Activated T-cell treated with anti-CD3 and anti-CD28 coated beads, Interleukin-2, amount 50 U/mL, for 72 hours (primary cell): ENCODE measurements at places on chromosomes 6 and 20. TPM values are rescaled to one million over a fixed set of nuclear protein-coding genes. Genes with fewer than 3 reads are reported as not detected.
A peak's percentile ranks its signal among the peaks of the same experiment; 100 is the strongest.

DNA sequence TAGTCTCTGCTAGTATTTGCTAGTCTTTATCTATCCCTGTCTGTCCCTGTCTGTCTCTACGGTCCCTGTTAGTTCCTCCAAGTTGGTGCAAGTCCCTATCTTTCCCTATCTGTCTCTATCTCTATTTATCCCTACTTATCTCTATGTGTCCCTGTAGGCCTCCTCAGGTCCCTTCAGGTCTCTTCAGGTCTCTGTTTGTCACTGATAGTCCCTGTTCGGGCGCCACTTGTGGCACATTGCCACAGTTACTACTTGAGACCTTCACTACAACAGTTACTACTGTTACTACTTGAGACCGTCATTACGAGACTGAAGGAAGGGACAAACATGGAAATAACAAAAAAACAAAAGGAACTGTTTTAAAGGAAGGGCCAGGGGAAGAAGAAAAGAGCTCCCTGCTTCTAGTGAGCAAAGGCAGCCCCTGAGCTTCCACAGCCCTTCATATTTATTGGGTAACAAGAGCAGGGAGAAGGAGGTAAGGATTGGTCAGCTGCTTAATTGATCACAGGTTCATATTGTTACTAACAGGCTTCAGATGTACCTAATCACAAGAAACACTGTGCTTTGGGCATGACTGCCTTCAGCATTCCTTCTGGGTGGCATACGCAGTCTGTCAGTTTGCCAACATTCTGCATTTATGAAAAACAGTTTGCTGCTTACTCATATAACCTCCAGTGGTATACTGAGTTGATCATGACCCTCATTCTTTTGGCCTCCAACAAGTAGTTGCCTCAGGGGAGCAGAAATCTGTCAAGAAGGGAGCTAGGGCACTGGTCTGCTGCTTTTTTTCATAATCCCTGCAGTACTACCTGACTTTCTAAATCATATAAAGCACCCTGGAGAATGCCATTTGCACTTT, 8.4 kb downstream of the EPB41L2 start:
- no peak for DNase-seq

GRCh38 chr6:28696682-28697081, 171.0 kb downstream of the GPX5 start:
- no peak for DNase-seq

- no peak for DNase-seq
These were observed 64.3 kb downstream of the FNDC1 start for GRCh38 chr6:159233365-159234101.

ALDH8A1 gene
- 5.6 TPM for total RNA-seq

SNAI1 gene
- 1.3 TPM for total RNA-seq

GRCh38 chr6:29980511-29980910, 38.2 kb downstream of the HLA-A start:
- no peak for DNase-seq

NDUFAF4 gene
- total RNA-seq: 63.5 TPM

XPO5 gene
- 104 TPM for total RNA-seq

CST5 gene
- total RNA-seq: not detected

DNA sequence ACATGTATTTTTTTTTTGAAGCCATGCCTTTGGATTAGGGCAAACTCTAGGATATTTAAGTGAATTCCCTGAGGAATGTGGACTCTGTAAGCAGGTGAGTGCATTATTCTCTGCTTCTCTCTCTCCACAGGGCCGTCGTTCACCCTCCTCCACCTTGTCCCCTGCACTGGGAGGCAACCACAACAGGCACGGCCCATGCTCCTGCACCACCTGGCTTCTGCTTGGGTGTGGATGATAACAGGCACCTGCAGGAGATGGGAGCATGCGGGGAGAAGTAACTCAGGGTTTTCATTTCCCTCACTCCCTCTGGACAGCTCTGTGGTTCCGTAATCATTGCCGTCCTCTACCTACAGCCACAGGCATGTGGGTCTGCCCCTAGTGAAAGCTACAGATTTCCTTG, 43.4 kb downstream of the HLA-C start:
- DNase-seq: no peak

GTF2H4 gene
- total RNA-seq: 43.5 TPM

DNA sequence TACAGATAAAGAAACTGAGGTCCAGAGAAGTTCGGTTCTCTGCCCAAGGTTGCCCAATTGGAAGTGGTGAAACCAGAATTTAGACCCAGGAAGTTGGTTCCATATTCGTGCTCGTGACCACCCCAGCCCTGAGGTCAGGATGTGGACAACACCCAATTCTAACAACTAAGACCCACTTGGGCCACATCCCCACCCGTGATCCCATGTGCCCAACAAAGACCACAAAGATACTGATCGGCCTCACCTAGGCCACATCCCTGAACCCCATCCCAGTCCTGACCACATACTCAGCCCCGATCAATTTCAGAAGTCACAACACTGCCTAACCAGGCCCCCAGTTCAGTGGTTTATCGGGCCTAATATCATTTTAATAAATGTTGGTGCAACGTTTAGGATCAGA, 138.4 kb downstream of the PREX1 start:
- DNase-seq: no peak

VGLL2 gene
- total RNA-seq: not detected

BTN1A1 gene
- not detected for total RNA-seq

NRM gene
- total RNA-seq: 26.9 TPM

DNA sequence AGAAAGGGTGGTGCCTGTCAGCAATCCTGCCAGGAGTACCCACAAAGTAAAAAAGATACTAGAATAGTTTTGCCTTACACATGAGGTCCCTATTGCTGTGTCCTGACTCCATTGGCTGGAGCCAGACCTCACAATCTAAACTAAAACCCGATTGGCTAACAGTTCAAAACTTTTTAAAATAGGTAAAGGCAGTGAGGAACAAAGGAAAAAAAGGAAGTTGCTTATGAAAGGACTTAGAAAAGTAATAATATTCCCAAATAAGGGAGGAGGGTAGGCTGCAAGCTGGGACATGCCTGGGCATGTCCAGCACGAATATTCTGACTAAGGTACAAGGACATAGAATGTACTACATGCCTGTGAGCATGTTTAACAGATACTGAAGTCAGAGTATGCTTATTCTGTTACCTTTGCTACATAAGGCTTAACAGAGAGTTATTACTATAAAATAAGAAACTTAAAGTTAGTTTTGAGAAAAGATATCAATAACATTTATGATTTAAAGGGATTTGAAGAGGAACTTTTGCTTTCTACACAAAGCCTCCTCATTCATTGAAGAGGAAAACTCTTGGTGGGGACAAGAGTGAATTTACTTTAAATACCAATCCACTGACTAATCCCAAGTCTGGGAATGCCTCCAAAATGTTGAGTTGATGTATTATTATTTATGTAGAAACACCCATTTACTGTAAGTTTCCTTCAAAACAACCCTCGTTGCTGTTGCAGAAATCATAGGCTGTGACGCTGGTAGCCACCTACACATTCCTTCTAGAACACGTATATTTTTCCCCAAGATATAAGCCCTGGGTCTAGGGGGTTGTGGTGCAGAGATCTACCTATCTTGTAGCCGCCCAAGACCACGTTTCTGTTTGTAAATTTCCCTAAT, 8.2 kb upstream of the MTHFD1L start:
- DNase-seq: no peak

DNA sequence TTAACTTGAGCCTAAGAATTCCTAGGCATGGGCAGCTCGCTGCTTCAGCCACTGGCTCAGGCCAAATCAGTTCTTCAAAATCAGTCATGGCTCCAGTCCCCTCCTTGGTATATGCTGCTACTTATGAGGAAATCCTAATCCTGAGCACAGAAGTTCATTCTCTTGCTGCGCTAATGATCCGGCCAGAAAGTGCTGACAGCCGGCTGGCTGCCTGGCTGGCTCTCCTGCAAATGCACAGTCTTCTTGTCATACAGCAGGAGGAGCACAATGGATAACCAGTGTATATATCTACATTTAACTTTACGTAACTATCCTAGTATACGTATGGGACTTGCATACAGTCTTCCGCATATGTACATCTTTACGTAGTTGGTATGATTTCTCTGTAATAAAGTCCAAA, 500.8 kb downstream of the PRKN start:
- DNase-seq: no peak

SEMG1 gene
- not detected for total RNA-seq

DNA sequence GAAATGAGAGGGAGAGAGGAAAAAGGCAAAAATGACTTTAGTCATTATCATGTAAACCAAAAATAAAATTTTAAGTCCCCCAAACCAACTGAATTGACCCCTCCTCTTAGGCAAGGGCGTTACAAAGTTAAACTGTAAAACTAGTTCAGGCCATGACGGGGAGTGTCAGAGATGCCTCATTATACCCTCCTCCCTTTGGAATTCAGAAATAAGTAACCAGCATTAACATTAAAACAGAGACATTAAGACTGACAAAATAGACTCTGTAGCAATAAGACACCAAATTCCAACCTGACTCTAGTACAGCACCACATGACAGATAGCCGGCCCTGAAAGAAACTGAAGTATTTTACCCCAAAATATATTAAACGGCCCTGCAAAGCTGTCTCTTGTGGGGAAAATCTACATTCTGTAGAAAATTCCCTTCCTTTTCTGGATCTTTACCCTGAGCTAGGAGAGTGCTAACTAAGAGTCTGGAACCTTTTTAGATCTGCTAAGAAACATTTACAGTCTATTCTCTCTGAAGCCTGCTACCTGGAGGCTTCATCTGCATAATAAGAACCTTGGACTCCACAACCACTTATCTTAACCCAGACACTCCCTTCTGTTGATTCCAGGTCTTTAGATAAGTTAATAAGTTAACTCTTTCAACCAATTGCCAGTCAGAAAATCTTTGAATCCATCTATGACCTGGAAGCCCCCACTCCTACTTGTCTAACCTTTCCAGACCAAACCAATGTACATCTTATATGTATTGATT, 150.7 kb downstream of the PKHD1 start:
- no peak for DNase-seq

PPP1R14C gene
- 1.8 TPM for total RNA-seq

GRCh38 chr6:30836431-30836866, 47.9 kb upstream of the DDR1 start:
- no peak for DNase-seq

HLA-DMA gene
- 20.2 TPM for total RNA-seq

DNA sequence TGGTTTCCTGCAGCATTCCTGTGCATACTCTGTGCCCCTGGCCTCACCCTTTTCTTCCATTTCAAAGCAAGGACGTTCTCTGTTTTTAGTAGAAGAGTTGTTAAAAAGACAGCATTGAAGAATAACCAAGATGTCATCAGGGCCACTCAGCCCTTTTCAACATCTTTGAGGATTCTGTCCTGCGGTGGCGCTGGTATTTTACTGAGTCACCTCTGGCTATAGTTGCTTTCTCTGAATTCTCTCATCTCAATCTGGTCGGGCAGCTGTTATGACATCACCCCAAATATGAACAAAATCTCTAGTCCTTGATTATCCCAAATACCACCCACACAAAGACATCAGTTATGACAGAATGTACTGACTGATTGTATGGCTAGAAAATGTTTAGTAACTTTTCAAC, 204.2 kb downstream of the GRIK2 start:
- DNase-seq: no peak

DNA sequence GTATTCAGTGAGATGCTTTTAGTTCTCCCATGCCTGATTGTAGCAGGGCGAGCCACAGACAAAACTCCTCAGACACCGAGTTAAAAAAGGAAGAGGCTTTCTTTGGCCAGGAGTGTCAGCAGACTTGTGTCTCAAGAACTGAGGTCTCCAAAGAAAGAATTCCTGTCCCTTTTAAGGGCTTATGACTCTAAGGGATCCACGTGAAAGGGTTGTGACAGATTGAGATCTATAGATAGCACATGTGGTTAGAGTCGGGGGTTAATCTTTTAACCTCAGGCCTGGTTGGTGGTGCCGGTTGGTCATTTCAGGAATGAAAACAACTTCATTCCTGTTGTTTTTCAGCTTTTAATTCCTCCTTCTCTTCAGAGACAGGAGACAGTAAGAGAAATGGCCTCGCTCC, 168.8 kb upstream of the GRIK2 start:
- DNase-seq: no peak

- no peak for DNase-seq
These were observed 11.5 kb downstream of the ATXN1 start for GRCh38 chr6:16749516-16750485.

- DNase-seq: peak; percentile 86
These were observed 63.6 kb downstream of the GTF2H5 start for GRCh38 chr6:158231551-158232315.

CDKAL1 gene
- total RNA-seq: 25.9 TPM

LBP gene
- total RNA-seq: not detected

MYCT1 gene
- total RNA-seq: not detected

DNA sequence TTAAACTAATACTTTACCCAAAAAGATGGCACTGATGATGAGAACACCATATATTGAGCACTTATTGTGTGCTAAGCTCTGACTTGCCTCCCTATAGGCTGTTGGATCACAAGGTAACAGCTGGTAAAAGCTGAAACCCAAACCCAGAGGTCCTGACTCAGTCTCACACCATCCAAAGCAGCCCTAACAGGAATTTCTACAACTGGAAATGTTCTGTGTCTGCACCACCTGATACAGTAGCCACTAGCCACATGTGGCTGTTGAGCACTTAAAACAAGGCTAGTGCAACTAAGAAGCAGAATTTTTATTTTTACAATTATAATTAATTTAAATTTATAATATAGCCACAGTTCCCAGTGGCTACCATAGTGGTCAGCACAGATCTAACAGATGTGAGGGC, 15.6 kb upstream of the MATN4 start:
- no peak for DNase-seq

DNA sequence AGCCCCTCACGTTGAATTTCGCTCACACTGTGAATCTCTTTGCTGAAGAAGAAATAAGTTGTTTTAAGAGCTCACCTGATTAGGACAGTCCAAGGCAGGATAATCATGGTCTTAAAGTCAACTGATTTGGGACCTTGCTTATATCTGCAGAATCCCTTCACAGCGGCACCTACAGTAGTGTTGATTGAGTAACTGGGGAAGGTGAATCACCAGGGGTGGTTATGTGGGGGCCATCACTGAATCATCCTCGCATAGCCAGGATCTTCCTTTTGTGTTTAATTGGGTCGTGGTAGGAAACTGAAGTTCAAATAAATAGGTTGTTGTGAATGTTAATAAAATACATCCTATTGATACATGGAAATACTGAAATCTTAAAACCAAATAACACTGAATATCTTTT, 20.2 kb upstream of the MICA start:
- no peak for DNase-seq

DNA sequence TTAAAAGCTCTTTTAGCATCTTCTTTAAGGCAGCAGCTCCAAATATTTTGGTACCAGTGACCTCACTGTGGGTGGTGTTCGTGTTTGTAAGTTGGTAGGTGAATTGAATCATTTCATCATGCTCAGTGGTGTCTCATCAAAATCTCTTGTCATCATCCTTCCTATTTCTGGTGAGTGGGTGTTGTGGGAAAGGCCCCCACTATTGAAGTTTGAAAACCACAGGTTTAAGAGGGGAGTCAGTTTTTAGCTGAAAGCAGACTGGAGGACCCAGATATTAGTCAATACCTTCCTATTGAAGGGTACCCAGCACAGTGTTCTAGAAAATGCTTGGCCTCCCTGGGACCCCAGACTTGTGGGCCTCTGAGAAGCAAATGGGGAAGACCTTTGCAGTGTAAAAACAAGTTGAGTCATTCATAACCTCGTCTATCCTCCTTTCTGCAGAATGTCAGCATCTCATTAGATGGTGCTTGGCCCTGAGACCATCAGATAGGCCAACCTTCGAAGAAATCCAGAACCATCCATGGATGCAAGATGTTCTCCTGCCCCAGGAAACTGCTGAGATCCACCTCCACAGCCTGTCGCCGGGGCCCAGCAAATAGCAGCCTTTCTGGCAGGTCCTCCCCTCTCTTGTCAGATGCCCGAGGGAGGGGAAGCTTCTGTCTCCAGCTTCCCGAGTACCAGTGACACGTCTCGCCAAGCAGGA, 3.7 kb downstream of the PIM1 start:
- DNase-seq: peak; percentile 70
